ENCODE measurements at places on chromosomes 6 and 20. TPM values are rescaled to one million over a fixed set of nuclear protein-coding genes. Genes with fewer than 3 reads are reported as not detected.

The REM1 gene
- 3.9 TPM for total RNA-seq

The ID1 gene
- 407 TPM for total RNA-seq

The OR2J3 gene
- total RNA-seq, result 0.15 TPM

DNA sequence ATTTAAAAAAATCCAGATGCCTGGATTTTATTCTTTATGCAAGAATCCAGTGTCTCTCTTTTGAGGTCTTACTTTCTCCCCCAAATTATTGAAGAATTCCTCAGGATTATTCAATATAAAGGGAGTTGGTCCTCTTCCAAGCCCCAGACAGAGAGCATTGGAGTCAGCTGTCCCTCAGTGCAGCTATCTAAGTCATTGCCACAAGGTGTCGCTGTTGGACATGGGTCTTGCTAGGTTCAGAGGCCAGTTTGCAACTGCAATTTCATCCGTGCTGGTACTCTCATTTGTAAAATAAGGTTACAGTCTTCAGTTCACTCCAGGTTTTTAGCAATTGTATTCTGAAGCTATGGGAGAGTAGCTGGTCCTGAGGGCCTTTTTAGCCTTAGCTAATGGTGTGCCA is 27.8 kb downstream of the CCN2 start:
- DNase-seq, result peak; percentile 52

DNA sequence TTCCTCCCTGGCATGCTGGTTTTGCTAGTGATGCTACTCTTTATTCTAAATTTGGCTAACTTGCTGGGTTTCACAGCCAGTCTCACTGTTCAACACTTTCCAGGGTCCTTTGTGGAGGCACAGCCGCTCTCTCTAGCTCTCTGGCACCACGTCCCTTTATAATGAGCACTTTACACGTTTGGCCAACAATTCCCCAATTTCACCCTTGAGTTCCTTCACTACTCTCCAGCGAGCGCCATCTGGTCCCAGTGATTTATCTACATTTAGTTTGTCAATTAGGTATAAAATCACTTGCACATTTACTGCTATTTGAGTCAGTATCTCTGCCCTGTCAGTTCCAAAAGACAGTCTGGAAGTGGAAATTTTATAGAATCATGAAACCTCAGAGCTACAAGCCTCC is 241.9 kb upstream of the MOCS1 start:
- no peak for DNase-seq

DNA sequence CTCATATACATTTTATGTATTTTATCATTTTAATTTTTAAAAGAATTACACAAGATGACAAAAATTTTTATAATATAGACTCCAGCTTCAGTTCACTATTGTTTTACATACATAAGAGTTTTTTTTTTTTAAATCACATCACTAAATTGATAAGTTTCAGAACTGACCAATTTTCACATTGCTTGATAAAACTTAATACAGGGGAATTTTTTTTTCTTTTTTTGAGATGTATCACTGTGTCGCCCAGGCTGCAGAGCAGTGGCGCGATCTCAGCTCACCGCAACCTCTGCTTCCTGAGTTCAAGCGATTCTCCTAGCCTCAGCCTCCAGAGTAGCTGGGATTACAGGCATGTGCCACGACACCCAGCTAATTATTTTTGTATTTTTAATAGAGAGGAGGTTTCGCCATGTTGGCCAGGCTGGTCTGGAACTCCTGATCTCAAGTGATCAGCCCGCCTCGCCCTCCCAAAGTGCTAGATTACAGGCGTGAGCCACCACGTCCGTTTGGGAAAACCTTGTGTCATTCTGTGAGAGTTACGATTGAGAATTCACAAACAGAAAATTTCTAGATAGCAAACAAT is 36.6 kb upstream of the BTN3A2 start:
- DNase-seq, result no peak

- DNase-seq, result no peak
These were observed 7.3 kb upstream of the NAA20 start for GRCh38 chr20:20009784-20010253.

GRCh38 chr6:7249946-7250643 is 62.9 kb downstream of the SSR1 start:
- no peak for DNase-seq

GRCh38 chr6:5640614-5641013 is 366.1 kb downstream of the NRN1 start:
- DNase-seq, result no peak

- DNase-seq, result no peak
These were observed 27.2 kb downstream of the VEGFA start for GRCh38 chr6:43796903-43797890.

GRCh38 chr6:34644716-34645115 is 51.9 kb downstream of the ILRUN start:
- DNase-seq, result no peak

- DNase-seq, result no peak
These were observed 3.7 kb downstream of the AGPAT4 start for GRCh38 chr6:161270116-161270515.

DNA sequence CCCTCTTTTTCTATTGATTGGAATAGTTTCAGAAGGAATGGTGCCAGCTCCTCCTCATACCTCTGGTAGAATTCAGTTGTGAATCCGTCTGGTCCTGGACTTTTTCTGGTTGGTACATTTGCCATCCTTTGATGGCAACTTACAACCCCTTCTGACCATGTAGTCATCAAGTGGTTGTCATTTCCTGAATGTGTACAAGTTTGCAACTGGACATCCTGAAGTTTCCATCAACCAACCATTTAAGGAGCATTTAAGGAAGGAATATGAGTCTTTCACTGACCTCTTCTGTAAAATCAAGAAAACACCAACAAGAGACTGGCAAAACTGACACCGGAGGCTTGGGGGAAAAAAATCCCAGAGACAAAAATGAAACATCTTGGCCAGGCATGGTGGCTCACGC is 97.4 kb downstream of the RIN2 start:
- DNase-seq, result no peak

- DNase-seq, result no peak
These were observed 51.9 kb downstream of the SCAF8 start for GRCh38 chr6:154785075-154785474.

DNA sequence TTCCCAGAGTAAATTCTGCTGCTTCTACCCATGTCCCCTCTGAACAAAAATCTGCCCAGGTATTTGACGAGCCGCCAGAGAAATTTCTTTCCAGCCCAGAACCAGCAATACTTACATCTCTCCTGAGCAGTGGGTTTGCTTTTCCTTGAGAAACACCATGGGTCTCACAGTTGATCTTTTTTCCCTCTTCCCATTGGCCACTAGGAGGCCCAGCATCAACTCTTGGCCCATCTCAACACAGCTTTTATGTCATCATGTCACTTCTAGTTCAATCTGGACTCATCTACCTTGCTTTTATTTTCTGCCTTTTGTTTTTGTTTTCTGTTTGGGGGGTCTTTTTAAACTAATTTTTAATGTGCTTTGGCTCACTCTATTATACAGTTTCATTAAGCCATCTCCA is 18.8 kb downstream of the MAFB start:
- no peak for DNase-seq

DNA sequence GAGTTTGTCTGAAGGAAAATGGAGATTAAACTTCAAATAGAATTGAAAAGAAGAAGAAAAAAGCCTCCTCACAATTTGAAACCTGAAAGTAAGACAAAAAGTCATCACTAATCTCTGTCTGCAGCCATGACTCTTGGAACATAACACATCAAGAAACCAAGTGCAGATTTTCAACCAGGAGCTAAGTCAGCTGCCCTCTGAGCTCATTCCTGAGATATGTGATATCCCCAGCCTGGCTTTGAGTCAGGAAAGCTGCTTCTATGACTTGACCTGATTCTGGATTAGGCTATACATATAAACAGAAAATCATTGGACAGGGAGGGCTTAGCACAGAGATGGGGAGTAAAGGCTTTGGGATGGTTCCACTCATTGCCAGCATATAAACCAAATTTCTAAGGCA is 891.4 kb downstream of the TFAP2A start:
- no peak for DNase-seq

GRCh38 chr6:87921034-87921433 is 126.6 kb upstream of the SPACA1 start:
- DNase-seq, result no peak

DNA sequence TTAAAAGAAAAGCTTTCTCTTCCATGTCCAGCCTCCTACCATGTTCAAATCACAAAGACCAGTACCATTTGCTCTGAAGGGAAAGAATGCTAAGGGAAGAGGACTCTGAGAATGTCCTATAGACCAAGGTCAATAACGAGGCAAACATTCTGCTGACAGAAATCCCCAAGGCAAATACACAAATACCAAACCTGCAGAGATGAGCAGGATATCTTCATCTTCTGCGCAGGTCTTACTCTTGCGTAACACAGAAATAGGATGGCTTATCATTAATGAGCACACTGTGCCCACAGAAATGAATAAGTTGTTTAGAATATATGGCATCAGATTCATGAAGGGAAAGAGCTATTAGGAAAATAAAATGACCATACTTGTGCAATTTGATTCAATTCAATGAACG is 137.3 kb downstream of the BTBD9 start:
- no peak for DNase-seq

DNA sequence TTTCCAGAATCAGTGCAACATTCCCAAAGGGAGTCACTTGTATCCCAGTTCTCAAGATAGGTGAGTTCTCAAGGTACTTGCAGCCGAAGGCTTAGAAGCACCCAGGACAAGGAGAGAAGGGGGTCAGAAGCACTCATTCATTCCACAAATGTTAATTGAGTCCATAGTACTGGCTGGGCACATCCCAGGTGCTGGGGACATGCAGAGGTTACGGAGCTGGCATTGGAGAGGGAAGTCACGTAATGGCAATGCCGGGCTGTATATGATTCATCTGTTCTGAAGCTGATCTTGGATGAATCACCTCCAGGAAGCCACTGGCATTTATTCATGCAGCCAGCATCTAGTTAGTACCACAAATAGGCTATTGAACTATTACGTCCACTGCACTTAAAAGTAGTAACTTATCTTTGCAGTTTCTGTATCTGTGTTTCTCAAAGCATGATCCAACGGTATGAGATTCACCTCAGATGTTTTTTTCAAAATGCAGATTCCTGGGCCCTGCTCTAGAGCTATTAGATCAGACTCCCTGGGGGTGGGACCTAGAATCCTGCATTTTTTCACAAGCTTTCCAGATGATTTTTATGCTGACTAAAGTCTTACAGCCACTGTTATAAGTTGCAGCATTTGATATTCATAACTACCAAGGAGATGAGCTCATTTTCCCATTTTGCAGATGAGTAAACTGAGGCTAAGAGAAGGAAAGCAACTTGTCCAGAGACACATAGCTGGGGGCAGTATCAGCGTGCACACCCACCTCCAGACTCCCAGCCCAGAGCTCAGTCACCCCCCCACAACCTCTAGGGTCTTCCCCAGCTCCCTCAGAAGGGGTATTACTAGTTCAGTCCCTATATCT is 44.1 kb upstream of the ID1 start:
- DNase-seq, result peak; percentile 57

The CYP39A1 gene
- total RNA-seq, result 1.6 TPM

- DNase-seq, result no peak
These were observed 83.4 kb upstream of the FABP7 start for GRCh38 chr6:122696079-122696478.

GRCh38 chr6:10837009-10837621 is 1.2 kb downstream of the MAK start:
- DNase-seq, result no peak

- DNase-seq, result no peak
These were observed 158.6 kb upstream of the TNFAIP3 start for GRCh38 chr6:137708481-137708880.

- DNase-seq, result no peak
These were observed 74.5 kb upstream of the MRPS10 start for GRCh38 chr6:42292004-42292740.

DNA sequence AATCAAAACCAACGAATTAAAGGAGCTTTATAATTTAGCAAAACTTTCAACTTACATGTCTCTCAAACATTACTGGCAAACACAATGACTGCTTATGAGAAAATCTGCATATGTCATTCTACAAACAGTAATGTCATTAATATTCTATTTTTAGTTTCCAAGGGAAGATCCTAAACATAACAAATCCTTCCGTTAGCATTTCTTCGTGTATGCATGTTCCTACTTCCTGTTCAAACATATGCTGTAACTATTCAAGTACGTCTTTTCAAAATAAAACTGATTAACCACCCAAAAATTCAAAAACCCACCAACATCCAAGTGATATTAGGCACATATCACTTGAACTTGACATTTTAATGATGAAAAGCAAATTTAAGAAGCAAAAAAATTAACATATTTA is 131.3 kb downstream of the HACE1 start:
- no peak for DNase-seq

- no peak for DNase-seq
These were observed 6.0 kb downstream of the PDYN start for GRCh38 chr20:1987826-1988225.

DNA sequence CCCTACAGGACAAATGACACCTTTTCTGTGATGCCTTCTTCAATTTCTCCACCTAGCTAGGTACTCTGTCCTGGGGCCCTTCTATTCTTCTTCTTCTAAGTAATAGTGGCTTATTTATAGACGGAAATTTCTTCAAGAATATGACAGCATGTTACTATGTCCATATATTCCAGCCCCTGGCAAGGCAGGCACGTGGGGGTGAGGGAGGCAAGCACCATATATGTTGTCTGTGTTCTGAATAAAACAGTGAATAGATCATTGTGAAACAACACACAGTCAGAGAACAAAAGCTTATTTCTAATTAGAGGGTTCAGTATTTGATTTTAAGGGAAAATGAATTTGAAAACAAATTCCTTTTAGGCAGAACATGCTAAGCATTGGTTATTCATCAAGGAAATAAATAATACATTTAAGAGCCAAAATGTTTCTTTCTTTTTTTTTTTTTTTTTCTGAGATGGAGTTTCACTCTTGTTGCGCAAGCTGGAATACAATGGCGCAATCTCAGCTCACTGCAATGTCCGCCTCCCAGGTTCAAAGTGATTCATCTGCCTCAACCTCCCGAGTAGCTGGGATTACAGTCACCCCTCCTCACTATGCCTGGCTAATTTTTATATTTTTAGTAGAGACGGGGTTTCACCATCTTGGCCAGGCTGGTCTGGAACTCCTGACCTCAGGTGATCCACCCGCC is 6.2 kb downstream of the HEBP2 start:
- DNase-seq, result no peak

- DNase-seq, result no peak
These were observed 83.7 kb downstream of the BMP2 start for GRCh38 chr20:6851136-6851535.

The PRSS16 gene
- 12.8 TPM for total RNA-seq

- DNase-seq, result no peak
These were observed 264.1 kb downstream of the FOXC1 start for GRCh38 chr6:1873781-1874180.

- no peak for DNase-seq
These were observed 442.6 kb upstream of the MARCKS start for GRCh38 chr6:113414511-113414910.

The RIMS4 gene
- total RNA-seq, result 0.66 TPM
